Gastrocnemius medialis (tissue), 4 donors: ENCODE measurements at places on chromosomes 11 and 22. TPM values are rescaled to one million over a fixed set of nuclear protein-coding genes. Genes with fewer than 3 reads are reported as not detected.

The TECTA gene
- total RNA-seq, result 1.6 TPM

The RBFOX2 gene
- 32.1 TPM for total RNA-seq

The UBASH3B gene
- 0.62 TPM for total RNA-seq

The DNAJB7 gene
- not detected for total RNA-seq

The KCNJ4 gene
- not detected for total RNA-seq

The SAA1 gene
- 145 TPM for total RNA-seq

The CCDC73 gene
- not detected for total RNA-seq

The LGALS12 gene
- not detected for total RNA-seq

The TMEM191B gene
- not detected for total RNA-seq

The PDGFD gene
- total RNA-seq, result 2.8 TPM

The C11orf42 gene
- not detected for total RNA-seq

The NRIP3 gene
- 3.4 TPM for total RNA-seq

DNA sequence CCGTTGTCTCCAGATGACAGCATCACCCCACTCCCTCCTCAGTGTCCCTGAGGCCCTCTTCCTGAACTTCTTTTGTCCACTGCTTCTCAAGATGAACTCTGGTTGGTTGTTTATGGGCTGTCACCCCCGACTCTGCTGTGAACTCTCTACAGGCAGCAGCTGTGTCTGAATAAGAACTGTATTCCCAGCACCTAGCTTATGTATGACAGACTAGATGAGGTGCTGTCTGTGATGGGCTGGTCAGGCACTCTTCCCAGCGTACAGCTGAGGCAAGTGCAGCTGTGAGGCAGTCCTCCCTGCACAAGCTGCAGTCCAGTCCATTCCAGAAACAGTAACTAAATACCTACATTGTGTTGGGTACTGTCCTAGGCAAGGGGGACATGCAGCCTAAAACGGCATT is 111.4 kb upstream of the PITPNB start:
- no peak overlapping the region for H3K4me3 ChIP-seq
- no peaks in the 10 kb centered on the region for H3K27me3 ChIP-seq
- H3K27ac ChIP-seq, result peak overlapping the region; percentile 81
- H3K4me1 ChIP-seq, result peaks cover 79% of the 10 kb centered on the region
- no peak for DNase-seq

GRCh38 chr11:43130616-43131015 is 181.2 kb upstream of the API5 start:
- H3K27me3 ChIP-seq, result no peaks in the 10 kb centered on the region
- no peak for DNase-seq
- no peaks in the 10 kb centered on the region for H3K4me1 ChIP-seq
- H3K4me3 ChIP-seq, result no peak overlapping the region
- H3K36me3 ChIP-seq, result no peaks in the 10 kb centered on the region

- H3K27ac ChIP-seq, result no peak overlapping the region
- no peak overlapping the region for H3K4me3 ChIP-seq
- no peaks in the 10 kb centered on the region for H3K4me1 ChIP-seq
- H3K36me3 ChIP-seq, result no peaks in the 10 kb centered on the region
- H3K27me3 ChIP-seq, result no peaks in the 10 kb centered on the region
- no peak for DNase-seq
Measured at GRCh38 chr22:24580276-24580675, 12.6 kb downstream of the LRRC75B start.

DNA sequence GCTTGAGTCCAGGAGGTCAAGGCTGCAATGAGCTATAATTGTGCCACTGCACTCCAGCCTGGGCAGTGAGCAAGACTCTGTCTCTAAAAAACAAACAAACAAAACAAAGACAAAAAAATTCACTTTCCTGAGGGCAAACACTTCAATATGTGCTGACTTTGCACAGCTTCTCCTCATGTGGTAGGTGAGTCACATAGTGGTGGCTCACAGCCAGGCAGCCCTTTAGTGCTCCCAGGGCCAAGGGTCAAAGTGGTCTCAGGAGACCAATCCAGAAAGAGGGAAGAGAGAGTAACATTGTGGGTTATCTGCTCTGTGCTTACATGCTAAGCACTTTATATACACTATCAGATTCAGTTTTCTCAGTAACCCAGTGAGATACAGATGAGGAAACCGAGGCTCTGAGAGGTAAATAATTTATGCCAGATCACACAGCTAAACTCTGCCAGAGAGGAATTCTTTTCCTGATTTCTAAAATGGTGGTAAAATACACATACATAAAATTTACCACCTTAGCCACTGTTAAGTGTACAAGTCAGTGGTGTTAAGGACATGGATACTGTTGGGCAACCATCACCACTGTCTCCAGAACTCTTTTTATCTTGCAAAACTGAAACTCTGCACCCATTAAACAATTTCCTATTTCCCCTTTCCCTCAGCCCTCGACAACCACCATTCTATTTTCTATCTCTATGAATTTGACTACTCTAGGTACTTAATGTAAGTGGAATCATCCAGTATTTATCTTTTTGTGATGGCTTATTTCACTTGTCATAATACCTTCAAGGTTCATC is 231.7 kb upstream of the NARS2 start:
- no peak for DNase-seq
- no peaks in the 10 kb centered on the region for H3K36me3 ChIP-seq
- peaks cover 6% of the 10 kb centered on the region for H3K4me1 ChIP-seq
- no peaks in the 10 kb centered on the region for H3K27me3 ChIP-seq

- H3K27ac ChIP-seq, result no peak overlapping the region
- peaks cover 33% of the 10 kb centered on the region for H3K4me1 ChIP-seq
- no peak overlapping the region for H3K4me3 ChIP-seq
- DNase-seq, result peak; percentile 46
- H3K36me3 ChIP-seq, result no peaks in the 10 kb centered on the region
Measured at GRCh38 chr11:112320668-112321067, 60.0 kb upstream of the PLET1 start.

DNA sequence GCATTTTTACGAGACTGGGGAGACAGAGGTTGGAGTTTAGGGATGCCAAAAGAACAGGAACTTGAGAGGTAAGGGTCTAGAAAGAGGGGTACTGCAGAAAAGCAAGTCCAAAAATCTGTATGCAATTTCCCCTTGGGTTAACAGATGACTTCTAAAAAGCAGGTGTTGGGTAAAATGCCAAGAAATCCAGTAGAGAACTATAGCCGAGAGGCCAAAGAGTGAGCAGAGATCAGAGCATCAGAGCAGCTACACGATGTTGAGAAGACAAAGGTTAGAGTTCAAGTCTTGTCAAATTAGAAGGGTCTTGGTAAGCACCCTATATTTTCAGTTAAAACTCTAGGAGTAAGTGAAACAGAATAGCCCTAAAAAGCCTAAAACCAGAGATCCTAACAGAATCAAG is 145.2 kb downstream of the FCHSD2 start:
- no peaks in the 10 kb centered on the region for H3K36me3 ChIP-seq
- no peak overlapping the region for H3K4me3 ChIP-seq
- peaks cover 5% of the 10 kb centered on the region for H3K4me1 ChIP-seq
- H3K27ac ChIP-seq, result no peak overlapping the region
- no peak for DNase-seq

GRCh38 chr11:133425992-133426391 is 106.3 kb downstream of the OPCML start:
- no peaks in the 10 kb centered on the region for H3K4me1 ChIP-seq
- no peaks in the 10 kb centered on the region for H3K36me3 ChIP-seq
- no peaks in the 10 kb centered on the region for H3K27me3 ChIP-seq
- H3K27ac ChIP-seq, result no peak overlapping the region
- no peak for DNase-seq
- H3K4me3 ChIP-seq, result no peak overlapping the region

DNA sequence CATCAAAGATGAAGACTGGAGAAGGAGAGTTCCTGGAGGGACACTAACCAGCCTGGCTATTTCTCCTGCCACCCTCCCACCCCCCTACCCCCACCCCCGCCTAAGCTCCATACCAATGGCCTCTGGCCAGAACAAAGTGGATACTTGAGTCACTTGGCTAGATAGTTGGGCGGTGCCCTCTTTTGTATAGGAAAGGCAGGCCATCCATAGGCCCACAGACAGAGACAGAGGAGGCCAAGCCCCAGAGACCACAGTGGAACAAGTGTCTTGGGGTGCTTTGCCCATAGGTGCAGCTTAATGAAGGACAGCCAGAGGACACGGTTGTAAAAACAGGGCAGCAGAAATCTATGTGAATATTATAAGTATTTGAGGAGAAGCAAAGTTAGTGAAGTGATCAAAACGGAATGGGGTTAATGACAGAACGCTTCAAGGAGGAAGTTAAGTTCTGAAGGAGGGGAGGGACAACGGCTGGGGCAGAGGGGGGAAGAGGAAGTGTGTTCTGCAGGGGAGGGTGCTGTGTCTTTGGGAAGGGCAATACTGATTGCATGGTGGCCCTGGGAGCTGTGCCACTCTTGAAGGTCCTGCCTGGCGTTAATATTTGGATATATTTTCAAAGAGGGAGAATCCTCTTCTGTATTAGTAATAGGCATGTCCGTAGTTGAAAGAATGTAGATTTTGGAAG is 32.7 kb downstream of the FLI1 start:
- H3K27me3 ChIP-seq, result no peaks in the 10 kb centered on the region
- H3K4me3 ChIP-seq, result no peak overlapping the region
- H3K27ac ChIP-seq, result peak overlapping the region; percentile 10
- DNase-seq, result peak; percentile 20

DNA sequence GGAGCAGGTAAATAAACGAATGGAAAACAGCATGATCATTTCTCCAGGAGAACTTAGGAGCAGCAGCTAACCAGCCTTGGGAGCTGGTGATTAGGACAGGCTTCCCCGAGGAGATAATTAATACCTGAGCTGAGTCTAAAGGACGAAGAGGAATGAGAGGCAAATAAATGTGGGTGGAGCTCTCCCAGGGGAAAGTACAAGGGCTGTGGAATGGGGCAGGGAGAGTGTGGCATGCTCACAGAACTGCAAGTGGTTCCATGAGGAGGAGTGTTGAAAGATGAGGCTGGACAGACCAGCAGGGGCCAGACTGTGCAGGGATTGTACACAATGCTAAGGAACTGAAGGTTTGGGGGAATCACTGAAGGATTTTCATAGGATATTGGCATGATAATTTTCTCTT is 14.2 kb upstream of the TLCD5 start:
- no peaks in the 10 kb centered on the region for H3K4me1 ChIP-seq
- no peak overlapping the region for H3K27ac ChIP-seq
- no peaks in the 10 kb centered on the region for H3K27me3 ChIP-seq
- no peaks in the 10 kb centered on the region for H3K36me3 ChIP-seq

DNA sequence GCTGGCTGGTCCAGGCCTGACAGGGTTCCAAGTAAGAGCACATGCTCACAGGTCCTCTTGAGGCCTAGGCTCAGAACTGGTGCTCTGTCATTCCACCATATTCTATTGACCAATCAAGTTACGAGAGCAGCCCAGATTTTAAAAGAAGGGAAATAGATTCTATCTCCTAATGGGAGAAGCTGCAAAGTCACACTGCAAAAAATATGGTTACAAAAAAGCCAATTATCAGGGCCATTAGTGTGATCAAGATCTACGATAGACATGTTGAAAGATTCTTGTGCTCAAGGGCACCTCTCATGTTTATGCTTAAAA is 96.1 kb downstream of the CD44 start:
- H3K4me1 ChIP-seq, result no peaks in the 10 kb centered on the region
- no peak for DNase-seq
- no peak overlapping the region for H3K27ac ChIP-seq
- no peaks in the 10 kb centered on the region for H3K27me3 ChIP-seq

GRCh38 chr11:23313001-23313400 is 452.7 kb upstream of the CCDC179 start:
- H3K4me1 ChIP-seq, result no peaks in the 10 kb centered on the region
- H3K27ac ChIP-seq, result no peak overlapping the region
- DNase-seq, result no peak
- H3K27me3 ChIP-seq, result no peaks in the 10 kb centered on the region
- H3K4me3 ChIP-seq, result no peak overlapping the region

DNA sequence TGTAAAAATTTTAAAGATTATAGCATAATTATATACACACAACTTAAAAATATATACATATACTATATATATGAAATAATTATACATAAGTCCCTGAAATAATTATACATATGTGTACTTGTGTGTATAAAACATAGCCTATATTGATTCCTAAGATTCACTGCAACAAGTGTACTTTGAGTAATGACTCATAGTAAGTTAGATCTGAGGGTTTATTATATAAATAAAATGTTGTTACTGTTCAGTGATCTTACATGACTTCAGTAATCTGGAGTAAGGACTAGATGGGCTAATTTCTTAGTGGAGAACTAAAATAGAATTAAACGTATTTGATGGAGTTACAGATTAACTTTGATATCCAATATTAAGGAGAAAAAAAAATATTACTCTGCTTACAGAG is 350.5 kb downstream of the CNTN5 start:
- H3K4me3 ChIP-seq, result no peak overlapping the region
- peaks cover 33% of the 10 kb centered on the region for H3K4me1 ChIP-seq
- no peaks in the 10 kb centered on the region for H3K36me3 ChIP-seq
- DNase-seq, result no peak
- H3K27me3 ChIP-seq, result no peaks in the 10 kb centered on the region
- no peak overlapping the region for H3K27ac ChIP-seq

- H3K27me3 ChIP-seq, result no peaks in the 10 kb centered on the region
- no peaks in the 10 kb centered on the region for H3K4me1 ChIP-seq
- no peaks in the 10 kb centered on the region for H3K36me3 ChIP-seq
- DNase-seq, result no peak
Measured at GRCh38 chr22:43476751-43477725, 65.2 kb downstream of the MPPED1 start.

- no peak overlapping the region for H3K4me3 ChIP-seq
- H3K4me1 ChIP-seq, result no peaks in the 10 kb centered on the region
- no peaks in the 10 kb centered on the region for H3K36me3 ChIP-seq
- H3K27ac ChIP-seq, result no peak overlapping the region
Measured at GRCh38 chr11:2355000-2355644, 22.0 kb upstream of the CD81 start.

GRCh38 chr11:96112192-96113128 is 188.6 kb upstream of the MTMR2 start:
- no peak for DNase-seq
- no peak overlapping the region for H3K4me3 ChIP-seq
- no peaks in the 10 kb centered on the region for H3K4me1 ChIP-seq
- H3K27me3 ChIP-seq, result no peaks in the 10 kb centered on the region
- peak overlapping the region; percentile 47 for H3K27ac ChIP-seq

DNA sequence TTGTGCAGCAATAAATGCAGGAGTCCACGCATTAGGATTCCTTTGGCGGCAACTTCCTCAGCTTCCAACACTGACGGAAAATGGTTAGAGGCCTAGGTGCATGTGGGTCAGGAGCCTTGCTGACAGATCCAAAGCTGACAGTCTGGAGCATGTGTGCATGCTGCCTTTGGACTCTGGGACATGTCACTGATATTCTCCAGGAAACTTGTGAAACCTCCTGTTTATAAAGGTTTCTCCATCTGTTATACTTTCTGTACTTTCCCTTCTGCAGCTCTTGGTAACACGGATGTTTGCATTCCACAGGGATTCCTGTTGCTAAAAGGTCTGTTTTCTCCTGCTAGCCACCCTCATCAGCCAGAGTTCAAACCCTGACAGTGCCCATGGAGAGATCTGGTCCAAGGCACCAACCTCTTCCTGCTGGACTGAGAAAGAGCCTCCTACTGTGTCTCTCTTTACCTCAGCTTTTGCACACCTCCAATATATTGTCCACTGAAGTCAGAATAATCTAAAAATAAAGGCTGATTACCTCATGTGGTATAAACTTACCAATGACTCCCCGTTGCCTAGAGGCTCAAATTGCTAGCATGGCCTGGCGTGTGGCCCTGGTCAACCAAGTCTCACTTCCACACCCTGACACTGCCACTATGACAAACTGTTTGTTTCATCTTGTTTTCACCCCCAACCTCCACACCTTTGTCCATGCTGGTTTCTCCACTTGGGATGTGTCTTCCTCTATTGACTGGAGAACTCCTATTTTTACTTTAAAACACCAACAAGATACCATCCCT is 31.1 kb upstream of the LYVE1 start:
- peaks cover 62% of the 10 kb centered on the region for H3K4me1 ChIP-seq
- peak overlapping the region; percentile 85 for H3K27ac ChIP-seq
- H3K4me3 ChIP-seq, result no peak overlapping the region
- H3K36me3 ChIP-seq, result no peaks in the 10 kb centered on the region

GRCh38 chr11:107357877-107358276 is 99.7 kb downstream of the CWF19L2 start:
- H3K4me3 ChIP-seq, result no peak overlapping the region
- H3K27me3 ChIP-seq, result no peaks in the 10 kb centered on the region
- H3K27ac ChIP-seq, result no peak overlapping the region
- no peak for DNase-seq
